Midbrain (tissue), 1 donor: ENCODE measurements at places on chromosomes 7 and 10.

- DNase-seq: no peak
Measured at GRCh38 chr7:102170393-102170970, 116.2 kb upstream of the SH2B2 start.

GRCh38 chr7:143005632-143006260 lies 21.2 kb downstream of the OR9A2 start:
- no peak for DNase-seq

GRCh38 chr10:33087152-33087551 lies 129.1 kb upstream of the ITGB1 start:
- DNase-seq: no peak

DNA sequence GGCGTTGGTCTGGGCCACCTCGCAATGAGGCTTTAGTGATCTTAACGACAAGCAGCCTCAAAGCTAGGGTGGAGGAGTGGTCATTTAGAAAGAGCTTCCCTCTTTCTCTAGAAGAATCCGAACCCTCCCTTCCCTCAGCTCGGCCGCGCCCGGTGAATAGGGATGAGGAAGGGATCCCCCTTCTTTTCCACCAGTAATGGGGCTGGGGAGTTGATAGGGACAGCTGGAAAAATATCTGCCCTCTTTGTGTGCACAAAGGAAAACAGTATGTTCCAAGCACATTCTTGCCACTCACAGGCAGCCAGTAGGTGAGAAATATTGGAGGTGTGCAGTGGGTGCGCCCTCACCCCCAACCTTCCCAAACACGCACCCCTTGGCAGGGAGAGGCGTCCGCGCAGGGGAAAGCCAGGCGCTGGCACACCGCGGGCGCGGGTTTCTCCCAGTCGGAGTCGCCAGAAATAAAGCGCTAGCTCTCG lies 6.5 kb downstream of the DLX5 start:
- DNase-seq: no peak

DNA sequence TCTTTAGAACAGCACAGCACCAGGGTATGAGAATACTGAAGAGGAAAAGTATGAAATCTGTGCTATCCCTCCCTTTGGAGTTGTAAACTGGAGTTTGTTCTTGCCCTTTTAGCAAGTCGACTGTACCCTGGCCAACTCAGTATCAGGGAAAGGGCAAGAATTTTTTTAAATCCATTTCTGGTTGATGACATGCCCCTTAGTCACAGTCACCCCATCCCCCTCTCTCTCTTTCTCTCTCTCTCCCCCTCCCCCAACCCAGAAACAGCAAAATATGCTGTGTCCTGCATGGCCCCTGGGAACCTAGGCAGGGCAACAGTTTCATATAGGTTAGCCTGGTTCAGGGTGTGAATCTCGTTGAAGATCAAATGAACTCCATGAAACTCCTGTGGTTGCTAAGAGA lies 177.7 kb upstream of the ADO start:
- no peak for DNase-seq

GRCh38 chr7:98357751-98358161 lies 43.1 kb downstream of the BAIAP2L1 start:
- DNase-seq: no peak
